ENCODE measurements at places on chromosomes 16 and 17.

GRCh38 chr17:37461668-37462067, 28.0 kb upstream of the DUSP14 start:
- DNase-seq = no peak

DNA sequence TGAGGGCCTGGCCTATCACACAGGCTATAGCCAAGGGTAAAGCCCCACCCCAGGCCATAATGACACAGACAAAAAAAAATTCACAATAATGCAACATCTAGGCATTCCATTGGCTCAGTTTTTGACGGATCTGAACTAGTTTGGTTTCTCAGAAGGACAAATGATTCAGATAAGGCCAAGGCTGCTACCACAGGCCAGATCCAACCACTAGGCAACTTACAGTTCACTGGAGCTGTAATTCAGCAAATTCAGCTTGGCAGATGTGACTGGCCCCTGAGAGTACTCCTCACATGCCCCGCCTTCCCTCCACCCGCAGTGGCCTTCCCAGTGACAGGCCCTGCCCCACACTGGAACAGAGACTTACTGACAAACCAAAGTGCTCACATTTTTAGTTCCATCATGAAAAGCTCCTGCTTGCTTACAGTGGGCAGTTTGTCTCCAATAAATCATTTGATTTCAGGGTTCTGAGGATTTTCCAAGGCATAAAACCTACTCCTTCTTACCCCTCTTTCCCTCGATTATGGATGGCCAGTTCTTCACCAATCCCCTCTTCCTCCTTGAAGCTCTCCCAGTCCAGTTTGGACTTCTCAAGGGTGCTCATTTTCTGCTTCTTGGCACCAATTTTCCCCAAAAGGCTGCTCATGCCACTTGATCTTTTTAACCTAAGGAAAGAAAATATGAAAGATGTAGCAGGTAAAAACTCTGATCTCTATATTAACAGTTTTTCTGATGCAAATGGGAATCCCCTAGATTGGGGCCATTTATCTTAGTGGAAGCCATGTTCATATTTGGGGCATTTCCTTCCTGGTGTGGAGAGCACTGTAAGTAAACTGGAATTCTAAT, 53.3 kb upstream of the BCAR1 start:
- DNase-seq = no peak

GRCh38 chr16:68792465-68793324, 50.6 kb upstream of the TANGO6 start:
- DNase-seq = peak; percentile 95

- DNase-seq = no peak
Observed at GRCh38 chr16:86927699-86928098, 349.4 kb downstream of the FOXL1 start.

DNA sequence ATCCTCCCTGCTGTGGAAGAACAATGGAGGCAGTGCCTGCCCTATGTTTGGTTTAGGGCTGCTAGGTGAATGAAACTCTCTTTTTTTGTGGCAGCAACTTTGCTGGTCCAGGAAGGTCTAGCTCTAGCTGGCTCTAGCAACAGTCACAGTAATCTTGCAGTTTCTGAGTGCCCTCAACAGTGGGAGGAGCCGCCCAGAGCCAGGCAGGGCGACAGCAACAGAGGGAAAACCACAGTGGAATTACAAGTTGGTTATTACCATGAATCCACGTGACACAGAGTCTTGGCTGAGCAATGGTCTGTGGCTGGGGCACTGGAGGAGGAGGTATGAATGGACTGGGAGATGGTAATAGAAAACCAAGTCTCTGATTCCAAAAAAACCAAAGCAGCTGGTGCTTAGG, 10.3 kb downstream of the HSPB9 start:
- peak; percentile 50 for DNase-seq

DNA sequence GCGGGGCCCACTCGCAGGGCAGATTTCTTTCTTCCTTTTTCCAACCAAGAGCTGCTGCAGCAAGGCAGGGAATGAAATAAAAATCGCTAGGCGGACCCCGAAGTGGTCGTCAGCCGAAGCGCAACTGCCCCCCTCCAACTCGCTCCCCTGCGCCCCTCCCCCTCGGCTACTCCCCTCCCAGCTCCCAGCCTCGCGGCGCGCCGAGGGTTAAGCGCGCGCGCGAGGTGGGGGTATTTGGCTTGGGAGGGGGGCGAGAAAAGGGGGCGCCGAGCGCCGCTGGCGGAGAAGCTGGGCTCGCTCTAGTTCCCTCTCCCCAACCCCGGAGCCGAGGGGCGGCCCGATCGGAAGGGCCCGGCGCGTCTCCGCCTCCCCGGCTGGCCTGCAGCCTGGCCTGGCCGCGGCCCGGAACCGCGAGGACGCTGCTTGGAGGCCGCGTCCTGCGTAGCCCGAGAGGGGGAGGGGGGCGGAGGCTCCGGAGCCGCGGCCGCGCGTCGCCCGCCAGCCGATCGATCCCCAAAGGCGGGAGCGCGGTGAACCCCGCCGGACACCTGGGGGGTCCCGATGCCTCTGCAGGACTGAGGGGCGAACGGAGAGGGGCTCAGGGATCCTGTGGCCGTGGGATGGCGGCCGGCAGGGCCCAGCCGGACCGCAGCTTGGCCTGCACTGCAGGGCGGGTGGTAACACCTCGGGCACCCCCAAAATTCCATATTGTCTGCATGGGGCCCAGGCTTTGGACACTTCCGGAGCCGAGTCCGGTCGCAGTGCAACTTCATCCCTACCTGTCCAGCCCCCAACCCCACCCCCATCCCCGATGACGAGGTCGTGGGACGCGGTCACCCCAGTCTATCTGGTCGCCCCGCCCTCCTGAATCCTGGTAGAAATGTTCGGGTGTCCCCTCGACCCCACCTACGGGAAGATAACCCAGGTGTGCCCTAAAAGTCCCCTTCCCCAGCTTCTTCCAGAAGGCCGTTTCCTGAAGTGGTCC, 4.9 kb upstream of the CBX4 start:
- peak; percentile 75 for DNase-seq

GRCh38 chr17:19383681-19384470, 3.1 kb downstream of the MFAP4 start:
- no peak for DNase-seq

GRCh38 chr17:73324160-73324475, 12.3 kb upstream of the CDC42EP4 start:
- DNase-seq = no peak

GRCh38 chr16:63067141-63067540, 1030.9 kb upstream of the CDH8 start:
- peak; percentile 15 for DNase-seq

DNA sequence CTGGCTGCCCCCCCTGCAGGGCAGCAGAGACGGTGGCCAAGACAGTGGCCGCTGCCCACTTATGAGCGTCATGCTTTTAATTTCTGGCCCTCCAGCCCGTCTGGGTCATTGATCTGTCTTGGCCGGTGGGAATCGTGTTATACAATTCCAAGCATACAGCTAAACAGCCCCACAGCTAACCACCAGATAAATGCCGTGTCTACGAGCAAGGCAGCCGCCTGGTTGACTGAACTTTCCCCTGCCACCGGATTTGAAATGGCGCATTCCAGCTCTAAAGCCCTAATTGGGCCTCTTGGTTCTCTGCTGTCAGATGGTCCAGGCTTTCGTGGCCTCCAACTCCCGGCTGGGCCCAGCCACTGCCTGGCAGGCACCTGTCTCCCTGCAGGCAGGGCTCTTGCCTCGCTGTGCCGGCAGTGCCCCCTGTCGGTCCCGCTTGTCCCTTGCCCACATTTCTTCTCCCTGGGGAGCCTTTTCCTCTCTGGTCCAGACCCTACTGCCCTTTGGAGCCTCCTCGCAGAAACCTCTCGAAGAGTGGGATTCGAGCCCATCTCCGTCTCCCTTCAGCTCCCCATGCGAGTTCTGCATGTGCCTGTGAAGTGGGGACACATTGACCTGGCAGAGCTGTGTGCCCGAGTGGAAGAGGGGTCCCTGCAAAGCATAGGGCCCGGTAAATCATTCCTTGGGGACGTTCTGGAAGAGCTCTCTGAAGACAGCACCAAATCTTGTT, 1.8 kb upstream of the RBFOX3 start:
- peak; percentile 49 for DNase-seq

DNA sequence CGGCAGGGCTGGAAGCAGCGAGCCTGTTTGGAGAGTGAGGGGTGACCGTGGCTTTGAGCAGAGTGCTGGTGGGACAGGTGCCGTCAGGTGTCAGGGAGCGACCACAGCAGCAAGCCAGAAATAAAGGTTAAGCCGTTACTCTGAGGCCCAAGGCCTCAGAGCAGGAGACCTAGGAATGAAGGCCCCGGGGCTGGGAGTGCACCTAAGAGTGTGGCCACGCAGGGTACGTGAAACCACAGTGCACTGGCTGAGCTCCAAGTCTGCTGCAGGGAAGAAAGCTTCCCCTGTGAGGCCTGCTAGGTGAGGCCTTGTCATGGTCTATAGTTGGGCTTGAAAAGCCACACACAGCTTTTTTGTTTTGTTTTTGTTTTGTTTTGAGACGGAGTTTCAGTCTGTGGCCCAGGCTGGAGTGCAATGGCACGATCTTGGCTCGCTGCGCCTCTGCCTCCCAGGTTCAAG, 8.7 kb downstream of the CLUAP1 start:
- no peak for DNase-seq

GRCh38 chr16:14310519-14310991, 239.4 kb downstream of the MRTFB start:
- peak; percentile 46 for DNase-seq

DNA sequence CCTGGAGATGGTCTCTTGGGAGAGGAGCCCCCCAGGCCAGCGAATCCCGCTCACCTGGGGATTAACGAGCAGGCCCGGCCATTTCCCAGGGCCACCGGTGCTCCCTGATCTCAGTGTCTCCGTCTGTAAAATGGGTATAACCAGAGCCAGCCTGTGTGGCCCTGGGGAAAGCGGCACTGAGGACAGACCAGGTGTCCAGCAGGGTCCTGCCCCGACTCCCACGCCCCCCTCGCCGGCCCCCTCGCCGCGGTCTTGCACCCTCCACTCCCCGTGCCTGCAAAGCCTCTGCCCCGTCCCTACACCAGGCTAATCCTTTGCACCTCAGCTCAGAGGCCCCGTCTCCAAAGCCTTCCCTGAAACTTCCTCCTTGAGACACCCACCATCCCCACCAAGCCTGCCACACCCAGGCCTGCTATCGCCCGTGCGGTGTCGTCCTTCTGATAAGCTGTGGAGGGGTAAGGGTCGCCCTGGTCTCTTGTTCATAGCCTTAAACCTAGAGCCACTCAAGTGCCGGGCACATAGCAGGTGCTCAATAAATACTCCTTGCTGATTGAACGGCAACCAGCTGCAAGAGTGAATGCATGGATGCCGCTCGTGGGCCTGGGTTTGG, 259.1 kb downstream of the C16orf95 start:
- DNase-seq = no peak

- DNase-seq = no peak
Observed at GRCh38 chr16:27253526-27253930, 15.0 kb downstream of the NSMCE1 start.

- peak; percentile 24 for DNase-seq
Observed at GRCh38 chr17:81036197-81036941, 1.4 kb downstream of the BAIAP2 start.

GRCh38 chr16:85862476-85863383, 36.2 kb upstream of the IRF8 start:
- DNase-seq = no peak

DNA sequence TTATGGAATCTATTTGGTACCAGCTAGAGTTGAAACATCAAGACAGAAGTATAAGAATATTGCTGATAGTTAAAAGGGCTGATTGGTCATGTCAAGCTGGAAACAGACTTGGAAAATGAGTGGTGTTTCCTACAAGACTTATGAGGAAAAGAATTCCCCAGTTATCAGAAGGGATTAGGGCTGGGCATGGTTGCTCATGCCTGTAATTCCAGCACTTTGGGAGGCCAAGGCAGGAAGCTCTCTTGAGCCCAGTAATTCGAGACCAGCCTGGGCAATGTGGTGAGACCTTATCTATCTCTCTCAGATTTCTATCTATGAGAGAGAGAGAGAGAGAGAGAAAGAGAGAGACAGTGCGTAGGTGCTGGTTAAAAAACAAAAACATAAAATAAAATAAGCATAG, 139.5 kb upstream of the PMFBP1 start:
- no peak for DNase-seq

- no peak for DNase-seq
Observed at GRCh38 chr16:80105160-80105559, 435.6 kb upstream of the DYNLRB2 start.

DNA sequence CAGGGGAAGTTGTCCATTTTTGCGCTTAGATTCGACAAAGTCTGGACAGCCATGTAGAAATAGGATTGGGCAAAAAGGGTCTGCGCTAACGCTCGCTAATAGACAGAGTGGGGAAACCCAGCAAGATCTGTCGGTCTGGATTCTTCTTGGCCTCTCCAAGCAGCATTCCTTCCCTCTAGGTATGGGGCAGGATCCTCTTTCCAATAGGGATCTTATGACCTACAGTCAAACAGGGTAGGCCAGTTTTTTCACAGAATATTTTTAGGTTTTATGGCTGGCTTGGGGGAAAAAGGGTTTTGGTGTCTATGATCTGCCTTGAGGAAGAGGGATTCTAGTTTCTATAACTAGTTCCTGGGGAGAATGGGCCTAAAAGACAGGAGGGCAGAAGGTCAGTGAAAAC, 26.0 kb upstream of the GPT2 start:
- no peak for DNase-seq

All from NCI-H526 (cell line).